ENCODE measurements at places on chromosomes 3 and 15.

DNA sequence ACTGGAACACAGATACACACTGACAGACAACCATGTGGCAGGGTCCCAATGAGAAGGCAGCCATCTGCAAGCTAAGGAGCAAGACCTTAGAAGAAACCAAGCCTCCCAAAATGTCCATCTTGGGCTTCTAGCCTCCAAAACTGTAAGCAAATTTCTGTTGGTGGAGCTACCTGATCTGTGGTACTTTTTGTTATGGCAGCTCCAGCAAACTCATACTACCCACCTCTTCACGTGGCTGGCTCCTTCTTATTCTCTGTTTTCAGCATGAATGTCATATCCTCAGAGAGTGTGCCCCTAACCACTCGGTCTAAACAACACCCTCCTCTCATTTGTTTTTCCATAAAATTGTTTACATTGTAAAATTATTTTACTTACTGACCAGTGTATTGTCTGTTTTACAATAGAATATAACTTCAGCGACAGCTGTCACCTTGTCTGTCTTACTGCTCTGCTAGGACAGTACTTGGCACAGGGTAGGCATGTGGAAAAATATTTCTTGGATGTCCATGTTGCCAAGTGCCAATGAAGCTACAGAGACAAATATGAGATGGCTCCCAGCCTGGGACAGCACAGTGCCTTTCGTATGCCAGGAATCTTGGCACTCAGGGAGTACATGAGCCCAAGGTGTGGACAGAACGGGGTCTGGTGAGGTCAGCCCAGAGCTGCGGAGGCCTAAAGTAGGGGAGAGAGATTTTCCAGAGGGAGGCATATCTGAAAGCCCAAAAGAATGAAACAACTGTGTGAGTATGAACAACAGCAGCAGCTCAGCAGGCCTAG lies 17.4 kb upstream of the SLC25A36 start:
- no peak for DNase-seq

- DNase-seq, result no peak
Observed at GRCh38 chr3:52210037-52210436, 12.1 kb downstream of the ALAS1 start.

DNA sequence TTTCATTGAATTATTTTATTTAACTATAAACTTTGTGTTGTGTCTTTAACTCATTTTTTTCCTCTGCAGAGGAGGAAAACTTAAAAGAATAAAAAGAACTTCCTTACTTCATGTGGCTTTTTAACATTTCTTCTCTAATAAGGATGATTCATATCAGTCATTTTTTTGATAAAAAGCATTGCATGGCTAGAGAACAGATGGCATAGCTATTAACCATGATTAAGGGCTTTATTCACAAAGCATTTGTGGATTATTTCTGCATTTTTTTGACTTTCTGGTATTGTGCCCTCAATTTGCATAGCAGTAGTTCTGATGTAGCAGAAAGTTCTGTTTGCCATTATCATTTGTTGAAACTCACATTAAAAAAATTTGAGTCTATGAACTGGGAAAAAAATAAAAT lies 540.8 kb downstream of the SI start:
- no peak for DNase-seq

- no peak for DNase-seq
Observed at GRCh38 chr3:110234831-110235230, 836.8 kb upstream of the NECTIN3 start.

GRCh38 chr3:39468108-39468436 lies 592 bp downstream of the MOBP start:
- no peak for DNase-seq

- DNase-seq, result no peak
Observed at GRCh38 chr3:169297214-169297613, 366.3 kb downstream of the MECOM start.

GRCh38 chr3:43727930-43728329 lies 37.2 kb downstream of the ABHD5 start:
- no peak for DNase-seq

DNA sequence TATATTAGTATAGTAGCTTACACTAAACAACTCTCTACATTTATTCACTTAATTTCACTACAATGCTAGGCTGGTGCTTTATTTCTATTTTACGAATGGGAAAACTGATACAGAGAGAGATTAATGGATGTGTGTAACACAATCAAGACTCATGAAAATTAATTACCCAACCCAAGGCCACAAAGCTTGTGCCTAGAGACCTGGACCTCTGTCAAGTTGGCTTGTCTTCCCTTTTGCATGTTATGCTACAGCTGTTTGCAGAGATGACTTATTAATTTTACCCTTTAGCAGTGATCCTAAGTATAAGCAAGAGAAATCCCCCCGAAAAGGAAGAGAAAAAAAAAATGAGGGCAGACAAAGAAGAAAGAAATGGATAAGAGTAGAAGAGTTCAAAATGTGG lies 162.5 kb downstream of the C3orf38 start:
- DNase-seq, result no peak

DNA sequence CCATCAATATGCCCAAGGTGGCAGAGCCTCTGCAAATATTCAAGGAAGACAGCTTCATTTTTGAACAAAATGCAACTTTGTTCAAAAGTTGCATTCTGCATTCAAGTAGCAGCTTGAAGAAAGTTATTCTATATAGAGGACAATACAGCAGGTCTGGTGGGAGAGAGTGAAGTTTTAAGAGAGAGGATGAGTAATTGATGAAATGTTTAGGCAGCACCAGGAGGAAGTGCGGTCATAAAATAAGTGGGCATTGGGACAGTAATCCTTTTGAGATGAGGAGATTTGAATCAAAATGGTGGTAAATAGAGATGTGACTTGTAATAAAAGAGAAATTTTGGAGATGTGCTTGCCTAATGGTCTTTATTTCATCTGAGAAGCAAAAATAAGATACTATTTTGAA lies 607.3 kb upstream of the ZNF385D start:
- DNase-seq, result no peak

DNA sequence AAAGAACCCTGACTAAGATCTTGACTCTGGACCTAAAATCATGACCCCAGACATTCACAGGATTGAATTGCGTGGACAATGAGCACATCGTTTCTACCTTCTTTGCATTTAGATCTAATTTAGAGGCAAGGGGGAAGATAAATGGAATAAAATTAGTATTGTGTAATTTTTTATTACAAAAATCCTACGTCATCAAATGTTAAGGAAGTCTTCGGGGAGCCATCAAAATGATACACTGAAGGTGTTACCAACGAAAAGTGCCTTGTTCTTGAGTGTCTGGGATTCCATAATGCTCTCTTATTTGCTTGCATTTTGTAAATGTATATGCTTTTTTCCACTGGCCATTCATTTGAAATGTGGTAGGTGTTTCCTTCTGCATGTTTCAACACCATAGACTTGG lies 52.8 kb upstream of the C3orf49 start:
- no peak for DNase-seq

DNA sequence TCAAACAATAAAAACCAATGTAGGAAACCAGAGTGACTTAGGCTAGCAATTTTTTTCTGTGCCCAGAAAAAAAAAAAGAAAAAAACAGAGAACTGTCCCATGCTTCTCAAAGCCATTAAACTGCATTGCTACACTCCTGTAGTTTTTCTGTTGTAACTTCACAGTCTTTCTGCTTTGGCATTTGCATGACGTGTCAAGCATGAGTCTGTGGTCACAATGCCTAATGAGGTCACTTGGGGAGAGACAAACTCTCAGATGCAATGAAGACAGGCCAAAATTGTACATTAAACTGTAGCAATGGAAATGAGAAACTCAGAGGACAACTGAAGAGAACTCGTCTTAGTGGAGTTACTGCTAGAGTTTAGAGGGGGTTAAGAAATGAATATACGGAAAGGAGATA lies 30.8 kb downstream of the CCDC80 start:
- no peak for DNase-seq

DNA sequence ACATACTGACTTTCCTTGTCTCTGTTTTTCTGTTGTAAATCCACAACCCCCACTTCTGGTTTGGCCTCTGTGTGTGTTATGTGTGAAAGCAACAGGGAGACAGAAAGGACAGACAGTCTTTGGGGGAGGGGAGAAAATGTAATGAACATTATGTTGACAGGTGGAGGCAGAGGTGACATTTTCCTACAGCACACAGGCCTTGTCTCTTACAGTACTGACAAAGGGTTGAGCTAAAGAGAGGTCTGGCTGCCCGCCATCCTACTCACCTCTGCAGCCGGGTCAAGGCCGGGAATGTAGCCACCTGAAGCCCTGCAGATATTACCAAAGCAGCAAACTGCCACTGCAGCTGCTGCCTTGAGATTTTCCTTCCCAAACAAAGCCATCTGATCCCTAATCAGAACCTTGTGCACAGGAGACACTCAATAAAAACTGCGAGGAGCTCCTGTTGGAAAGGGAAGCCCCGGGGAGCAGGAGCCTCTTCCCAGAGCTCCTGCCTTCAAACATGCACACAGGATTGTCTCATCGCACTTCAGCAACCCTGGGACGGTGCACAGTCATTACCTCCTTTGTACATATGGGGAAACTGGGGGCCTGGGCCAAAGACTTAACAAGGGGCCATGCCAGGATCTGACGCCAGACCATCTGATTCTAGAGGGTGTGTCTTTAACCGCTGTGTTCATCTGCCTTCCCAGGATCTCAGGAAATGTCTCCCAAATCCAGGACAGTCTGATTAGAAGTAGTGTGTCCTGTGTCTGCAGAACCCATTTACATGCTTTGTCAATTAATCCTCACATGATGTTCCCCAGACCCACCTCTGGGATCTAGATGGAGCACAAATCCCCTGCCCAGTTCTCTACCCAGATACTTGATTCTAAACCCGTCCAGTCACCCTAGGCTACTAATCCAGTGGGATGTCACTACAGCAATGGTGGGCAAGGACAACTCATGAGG lies 14.2 kb downstream of the MYO5C start:
- no peak for DNase-seq

- no peak for DNase-seq
Observed at GRCh38 chr3:188180114-188180513, 26.2 kb downstream of the LPP start.

GRCh38 chr15:85579957-85580694 lies 199.7 kb downstream of the AKAP13 start:
- DNase-seq, result no peak

GRCh38 chr3:51379301-51379700 lies 5.8 kb upstream of the MANF start:
- DNase-seq, result no peak

DNA sequence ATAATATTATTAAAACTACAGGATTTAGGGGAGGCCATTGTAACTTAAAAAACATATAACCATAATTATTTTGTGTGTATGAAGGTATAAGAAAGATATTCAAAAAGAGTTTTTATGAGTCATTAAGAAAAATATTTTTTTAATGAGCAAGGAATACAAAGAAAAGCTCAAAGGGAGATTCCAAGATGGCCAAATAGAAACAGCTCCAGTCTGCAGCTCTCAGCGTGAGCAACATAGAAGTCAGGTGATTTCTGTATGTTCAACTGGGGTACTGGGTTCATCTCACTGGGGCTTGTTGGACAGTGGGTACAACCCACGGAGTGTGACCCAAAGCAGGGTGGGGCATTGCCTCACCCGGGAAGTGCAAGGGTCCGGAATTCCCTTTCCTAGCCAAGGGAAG lies 336.1 kb downstream of the TBL1XR1 start:
- DNase-seq, result no peak

DNA sequence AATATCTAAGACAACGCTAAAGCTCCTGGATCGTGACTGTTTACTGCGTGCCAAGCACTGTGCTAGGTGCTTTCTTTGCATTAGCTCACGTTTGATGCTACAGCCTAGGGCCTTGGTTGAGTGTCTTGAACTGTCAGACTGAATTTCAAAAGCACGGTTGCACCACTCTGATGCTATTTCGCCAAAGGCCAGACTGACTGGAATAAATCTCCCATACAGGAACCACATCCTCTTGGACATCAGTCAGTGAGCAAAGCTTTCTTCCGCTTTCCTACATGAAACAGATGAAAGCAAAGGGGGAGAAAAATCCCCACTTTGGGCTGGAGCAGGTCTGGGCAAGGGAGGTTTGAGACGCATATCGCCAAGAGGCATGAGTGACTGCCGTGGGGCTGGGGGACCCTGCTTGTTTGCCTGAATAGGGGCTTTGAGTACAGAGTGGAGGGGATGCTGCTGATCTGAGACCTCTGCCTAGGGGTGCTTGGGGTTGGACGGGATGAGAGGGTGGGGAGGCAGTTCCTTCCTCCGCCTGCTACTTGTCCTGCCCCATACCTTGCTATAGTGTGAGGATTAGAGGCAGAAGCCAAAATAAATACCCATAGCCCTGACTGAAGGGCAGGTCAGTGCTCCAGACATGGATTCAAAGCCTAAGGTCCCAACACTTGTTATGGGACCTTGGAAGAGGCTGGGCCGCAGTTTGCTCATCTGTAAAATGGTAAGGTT lies 5.3 kb downstream of the FGD5 start:
- no peak for DNase-seq

- DNase-seq, result no peak
Observed at GRCh38 chr3:60147249-60147950, 1097.6 kb upstream of the CFAP20DC start.

DNA sequence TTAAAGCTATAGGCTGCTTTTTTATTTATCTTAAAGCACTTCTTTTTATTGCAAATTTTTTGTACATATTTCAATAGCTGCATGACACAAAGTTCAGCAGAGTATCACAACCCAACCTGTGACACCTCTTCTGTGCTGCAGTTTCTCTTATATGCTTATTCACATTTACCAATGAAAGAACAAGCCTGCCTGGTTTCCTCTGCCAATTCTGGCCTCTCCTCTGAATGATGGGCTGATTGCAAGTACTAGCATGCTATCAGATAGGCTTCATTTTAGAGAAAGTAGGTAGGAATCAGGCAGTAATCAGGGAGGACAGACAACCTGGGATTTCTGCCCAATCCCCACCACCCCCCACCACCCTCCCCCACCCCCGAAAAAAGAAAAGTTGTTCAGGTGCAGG lies 26.6 kb downstream of the ACKR4 start:
- DNase-seq, result no peak

- no peak for DNase-seq
Observed at GRCh38 chr3:63456901-63457300, 178.8 kb downstream of the SYNPR start.

DNA sequence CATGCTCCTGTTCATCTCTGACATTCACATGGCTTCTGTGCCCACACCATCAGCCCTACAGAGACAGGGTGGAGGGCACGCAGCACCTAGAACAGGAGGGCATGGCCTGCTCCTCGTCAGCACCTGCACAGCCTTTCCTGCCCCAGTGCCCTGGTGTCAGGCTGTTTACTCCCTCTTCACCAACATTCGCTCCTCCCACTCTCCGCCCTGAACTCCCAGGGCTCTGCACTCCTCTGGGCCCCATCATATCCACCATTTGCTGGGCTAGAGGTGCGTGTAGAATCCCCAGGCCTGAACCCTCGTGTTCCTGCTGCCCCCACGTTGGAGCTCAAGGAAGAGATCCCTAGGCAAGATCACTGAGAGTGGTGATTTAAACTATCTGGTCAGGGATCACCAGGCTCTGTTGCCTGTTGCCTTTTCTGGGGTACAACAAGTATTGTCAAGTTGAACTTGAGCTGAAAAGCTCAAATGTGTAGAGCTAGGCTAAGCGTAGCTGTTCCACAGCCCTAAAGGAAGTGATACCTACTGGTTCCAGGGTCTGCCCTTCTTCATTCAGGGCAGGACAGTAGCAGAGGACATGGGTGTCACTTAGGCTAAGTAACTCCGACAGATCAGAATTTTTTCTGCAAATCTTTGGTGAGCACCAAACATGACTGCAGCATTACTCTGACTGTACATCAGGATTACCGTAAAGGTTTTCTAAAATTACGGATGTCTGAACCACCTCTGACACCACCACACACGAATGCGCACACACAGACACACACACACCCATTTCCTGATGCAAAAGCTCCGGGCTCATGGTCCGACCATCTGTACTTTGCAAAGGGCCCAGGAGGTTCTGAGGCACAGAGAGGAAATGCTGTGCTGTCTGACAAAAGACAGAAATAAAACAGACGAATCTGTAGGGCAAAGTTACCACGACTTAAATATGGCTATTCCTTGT lies 43.7 kb upstream of the GNB5 start:
- DNase-seq, result peak; percentile 8
